ENCODE measurements at places on chromosomes 13 and 19.

DNA sequence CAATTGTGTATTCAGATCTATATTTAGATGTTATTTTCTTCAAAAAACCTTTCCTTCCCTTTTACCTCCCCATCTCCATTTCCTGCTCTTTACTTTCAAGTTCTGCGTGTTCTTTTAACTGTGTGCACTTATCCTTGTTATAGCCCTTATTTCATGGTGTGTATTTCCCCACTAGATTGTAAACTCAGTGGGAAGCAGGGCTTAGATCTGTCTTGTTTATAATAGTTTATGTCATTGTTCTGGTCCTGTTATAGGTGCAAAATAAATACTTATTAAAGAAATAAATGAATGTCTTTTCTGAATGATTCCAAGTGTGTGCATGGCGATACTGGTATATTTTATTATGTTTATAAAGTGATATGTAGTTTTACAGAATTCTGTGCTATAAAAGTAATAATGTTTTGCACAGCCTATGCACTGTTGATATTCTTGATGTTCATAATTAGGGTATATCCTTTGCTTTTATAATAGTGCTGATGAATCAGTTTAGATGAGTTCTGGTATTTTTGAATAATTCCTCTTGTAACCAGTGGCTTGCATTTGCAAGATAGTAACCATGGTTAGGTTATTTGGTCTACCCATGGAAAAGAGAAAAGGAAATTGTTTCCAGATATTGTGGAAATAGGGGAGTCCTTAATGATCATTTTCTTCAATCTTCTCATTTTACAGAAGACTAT is 12.1 kb downstream of the NDFIP2 start:
- DNase-seq: no peak

DNA sequence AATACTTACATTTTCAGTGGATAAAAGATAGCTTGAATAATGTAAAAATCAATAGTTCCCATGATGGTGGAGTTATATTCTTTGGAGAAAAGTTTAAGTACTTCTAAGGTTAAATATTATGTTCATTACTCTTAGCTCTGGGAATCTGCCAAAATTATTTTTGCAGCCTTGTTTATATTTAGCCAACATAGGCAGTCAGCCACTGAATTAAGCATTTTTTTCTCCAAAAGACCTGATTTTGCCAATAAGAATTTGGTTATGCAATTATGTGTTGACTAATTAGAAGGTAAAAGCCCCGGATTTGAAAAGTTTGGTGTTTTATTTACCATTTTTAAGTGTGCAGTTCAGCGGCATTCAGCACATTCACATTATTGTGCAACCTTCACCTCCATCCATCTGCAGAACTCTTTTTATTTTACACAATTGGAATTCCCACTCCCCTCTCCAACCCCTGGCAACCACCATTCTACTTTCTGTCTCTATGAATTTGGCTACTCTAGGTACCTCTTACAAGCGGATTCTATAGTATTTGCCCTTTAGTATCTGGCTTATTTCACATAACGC is 90.1 kb upstream of the C1QTNF9B start:
- no peak for DNase-seq

DNA sequence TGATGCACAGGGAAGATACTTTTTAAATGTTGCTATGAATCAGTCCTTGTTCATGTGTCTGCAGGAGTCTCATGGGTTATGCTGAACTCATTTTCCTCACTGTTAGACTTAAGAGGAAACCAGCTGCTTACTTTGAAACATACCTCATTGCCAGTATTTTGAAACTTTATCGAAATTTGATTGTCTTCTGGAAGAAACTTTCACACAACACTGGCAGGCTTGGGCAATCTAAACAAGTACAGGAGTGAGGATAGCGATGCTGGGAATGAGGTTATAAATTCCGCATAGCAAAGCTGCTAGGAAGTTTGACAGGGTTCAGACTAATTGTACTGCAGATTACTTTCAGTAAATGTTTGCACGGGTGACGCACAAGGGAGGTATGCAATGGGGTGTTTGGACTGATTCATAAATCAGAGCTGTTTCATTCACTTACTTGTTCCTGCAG is 245.7 kb downstream of the DNAJC15 start:
- DNase-seq: no peak

DNA sequence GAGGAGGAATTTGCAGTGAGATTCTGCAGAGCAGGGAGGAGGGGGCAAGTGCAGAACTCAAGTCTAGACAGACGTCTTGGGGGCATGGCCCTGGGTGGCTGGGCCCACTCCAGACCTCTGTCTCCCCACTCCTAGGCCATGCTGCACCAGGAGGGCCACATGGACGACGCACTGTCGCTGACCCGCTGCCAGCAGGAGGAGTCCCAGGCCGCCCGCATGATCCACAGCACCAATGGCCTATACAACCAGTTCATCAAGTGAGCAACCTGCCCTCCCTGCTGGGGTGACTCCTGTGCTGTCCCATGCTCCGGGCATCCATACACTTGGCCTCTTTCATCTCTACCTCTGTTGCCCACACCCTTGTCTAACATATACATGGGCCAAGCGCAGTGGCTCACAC is 18.1 kb downstream of the RYR1 start:
- no peak for DNase-seq

DNA sequence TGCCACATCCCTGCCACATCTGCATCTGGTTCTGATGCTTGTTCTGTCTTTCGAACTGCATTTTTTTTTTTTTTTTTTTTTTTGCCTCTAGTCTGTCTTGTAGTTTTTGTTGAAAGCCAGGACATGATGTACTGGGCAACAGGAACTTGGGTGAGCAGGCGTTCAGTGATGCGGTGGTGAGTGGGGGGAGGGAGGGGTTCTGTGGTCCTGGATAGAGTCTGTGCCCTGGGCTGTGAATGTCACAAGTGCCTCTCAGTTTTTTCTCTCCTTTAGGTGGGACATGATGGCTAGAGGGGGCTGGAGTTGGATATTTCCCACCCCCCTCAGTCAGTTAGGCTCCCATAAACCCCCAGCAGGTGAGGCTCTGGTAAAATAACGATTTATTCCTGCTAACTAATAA is 3.5 kb downstream of the CEACAM4 start:
- DNase-seq: no peak

DNA sequence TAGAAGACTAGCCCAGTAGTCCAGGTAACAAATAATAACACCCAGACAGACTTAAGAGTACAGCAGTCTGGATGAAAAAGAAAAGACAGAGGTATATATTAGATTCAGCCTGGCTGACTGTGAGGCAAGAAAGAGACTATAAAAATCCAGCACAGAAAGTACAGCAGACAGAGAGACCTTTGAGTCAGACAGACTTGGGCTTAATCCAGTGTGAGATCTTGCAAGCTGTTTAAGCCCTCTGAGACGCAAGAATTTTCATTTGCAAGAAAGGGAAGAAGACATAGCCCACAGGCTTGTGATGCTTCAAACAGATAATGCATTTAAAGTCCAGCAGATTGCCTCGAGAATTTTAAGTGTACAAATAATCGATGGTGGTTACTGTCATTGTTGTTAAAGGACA is 471.4 kb downstream of the LIG4 start:
- DNase-seq: no peak

DNA sequence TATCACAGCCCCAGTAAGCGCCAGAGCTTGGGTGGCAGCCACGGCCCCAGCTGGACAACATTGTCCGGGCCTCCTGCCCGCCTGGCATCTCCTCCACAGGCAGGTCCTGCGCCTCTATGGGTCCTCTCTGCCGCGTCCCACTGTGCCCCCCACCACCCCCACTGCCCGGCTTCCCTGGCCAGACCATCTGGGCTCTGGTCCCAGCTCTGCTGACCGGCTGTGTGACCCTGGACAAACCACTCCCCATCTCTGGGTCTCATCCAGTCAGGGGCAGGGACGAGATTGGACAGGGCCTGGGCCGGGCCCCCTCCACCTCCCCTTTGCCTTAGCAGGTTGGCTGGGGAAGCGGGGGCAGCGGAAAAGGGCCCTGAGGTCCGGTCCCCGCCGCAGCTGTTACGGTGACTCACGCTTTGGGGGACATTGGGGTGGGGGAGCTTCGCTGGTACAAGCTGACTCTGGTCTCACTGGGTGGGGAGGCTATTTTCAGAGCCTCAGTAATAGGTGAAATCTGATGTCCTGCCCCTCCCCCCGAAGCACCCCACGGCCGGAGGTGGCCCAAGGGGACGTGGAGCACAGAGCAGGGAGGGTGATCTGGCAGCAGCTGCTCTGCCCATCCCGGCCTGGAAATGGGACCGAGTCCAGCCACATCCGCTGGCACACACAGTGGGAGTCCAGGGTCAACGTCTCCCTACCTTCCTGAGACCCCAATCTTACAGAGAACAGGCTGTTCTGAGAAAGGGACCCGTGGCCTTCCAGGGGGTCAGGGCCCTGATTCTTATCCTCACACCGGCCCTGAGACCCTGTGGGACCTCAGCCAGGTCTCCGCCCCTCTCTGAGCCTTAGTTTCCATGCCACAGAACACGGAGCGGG is 9.1 kb downstream of the NFIC start:
- DNase-seq: no peak

GRCh38 chr13:83311886-83312577 is 570.2 kb downstream of the SLITRK1 start:
- DNase-seq: no peak

DNA sequence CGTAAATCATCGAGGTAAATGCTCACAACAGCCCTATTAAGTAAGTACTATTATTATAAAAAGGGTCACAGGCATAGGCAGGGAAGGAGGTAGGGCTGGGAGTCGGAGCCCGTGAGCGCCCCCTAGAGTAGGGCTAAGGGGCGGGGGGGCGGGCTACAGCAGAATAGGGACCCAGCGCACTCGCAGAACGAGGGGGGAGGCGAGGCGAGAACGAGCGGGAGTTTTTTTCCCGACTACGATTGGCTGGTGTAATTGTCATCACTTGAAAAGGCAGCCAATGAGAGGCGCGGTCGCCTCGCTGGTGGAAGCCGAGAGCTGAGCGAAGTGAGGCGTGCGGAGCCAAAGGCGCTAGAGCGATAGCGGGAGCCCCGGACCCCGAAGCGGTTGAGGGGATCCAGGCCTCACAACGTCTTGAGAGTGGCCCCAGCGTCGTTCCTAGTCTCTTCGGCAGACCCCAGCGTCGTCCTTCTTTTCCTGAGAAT is 24.2 kb downstream of the KEAP1 start:
- peak; percentile 90 for DNase-seq

GRCh38 chr19:8607386-8607785 is 3.1 kb downstream of the ADAMTS10 start:
- no peak for DNase-seq

GRCh38 chr13:71768881-71769280 is 98.1 kb downstream of the DACH1 start:
- DNase-seq: no peak

- no peak for DNase-seq
Observed at GRCh38 chr13:98530217-98530616, 46.7 kb downstream of the STK24 start.

DNA sequence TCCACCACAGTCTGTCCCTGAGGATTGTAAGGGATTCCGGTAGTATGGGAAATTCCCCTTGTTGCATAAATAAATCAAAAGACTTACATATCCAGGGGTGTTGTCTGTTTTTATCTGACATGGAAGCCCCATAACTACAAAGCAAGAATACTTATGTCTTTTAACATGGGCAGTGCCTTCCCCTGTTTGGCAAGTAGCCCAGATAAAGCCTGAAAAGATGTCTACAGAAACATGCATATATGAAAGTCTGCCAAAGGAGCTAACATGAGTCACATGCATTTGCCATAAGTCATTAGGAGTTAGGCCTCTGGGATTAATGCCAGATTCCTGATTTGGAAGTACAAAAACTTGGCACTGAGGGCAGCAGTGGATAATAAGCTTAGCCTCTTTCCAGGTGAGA is 62.1 kb downstream of the ZNF737 start:
- DNase-seq: peak; percentile 2

GRCh38 chr13:87669379-87669978 is 1.7 kb upstream of the SLITRK5 start:
- DNase-seq: peak; percentile 24

GRCh38 chr13:57877601-57878000 is 246.1 kb downstream of the PCDH17 start:
- DNase-seq: no peak

- DNase-seq: no peak
Observed at GRCh38 chr13:99859178-99860177, 112.1 kb downstream of the ZIC5 start.

GRCh38 chr19:56504581-56504980 is 3.1 kb upstream of the ZNF471 start:
- DNase-seq: no peak

- DNase-seq: peak; percentile 3
Observed at GRCh38 chr19:47013041-47013517, 6.6 kb upstream of the NPAS1 start.

GRCh38 chr13:77031656-77032243 is 4.8 kb upstream of the FBXL3 start:
- no peak for DNase-seq

GRCh38 chr19:46456930-46457329 is 14.4 kb downstream of the PNMA8A start:
- DNase-seq: no peak

DNA sequence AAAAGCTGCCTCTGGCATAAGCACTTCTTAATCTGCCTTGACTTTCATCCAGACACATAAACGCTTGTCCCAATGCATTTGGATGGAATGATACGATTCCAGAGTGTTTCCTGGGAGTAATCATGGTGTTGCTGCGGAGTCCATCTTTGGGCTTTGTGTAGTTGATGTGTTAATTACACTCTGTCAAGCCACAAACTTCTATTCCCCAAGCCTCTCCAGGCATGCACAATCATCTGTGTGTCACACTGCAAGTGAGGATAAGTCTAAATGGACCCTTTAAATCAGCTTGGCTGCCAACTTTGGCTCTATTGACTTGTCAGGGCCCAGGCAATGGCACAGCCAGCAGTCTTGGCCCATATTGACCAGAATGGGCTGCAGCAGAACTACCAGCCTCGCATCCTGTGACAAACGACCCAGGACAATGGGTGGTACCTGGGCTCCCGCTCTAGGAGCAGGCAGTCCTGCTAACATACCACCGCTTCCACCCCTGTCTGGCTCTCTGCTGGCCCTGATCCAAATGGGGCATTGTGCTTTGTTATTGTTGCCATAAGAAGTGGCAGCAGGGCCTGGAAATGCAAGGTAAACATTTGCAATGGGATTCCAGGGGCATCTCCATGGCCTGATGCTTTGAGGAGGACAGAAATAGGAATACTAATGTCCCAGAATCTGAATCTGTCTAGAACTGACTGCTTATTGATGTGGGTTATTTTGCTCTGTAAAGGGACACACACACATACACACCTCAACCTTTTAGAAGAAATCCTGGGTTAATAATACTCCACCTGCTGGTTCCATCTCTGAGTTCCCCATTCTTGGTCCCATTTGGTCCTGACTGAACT is 127.2 kb downstream of the DNAJC15 start:
- DNase-seq: no peak

- no peak for DNase-seq
Observed at GRCh38 chr19:3458229-3459088, 21.9 kb downstream of the SMIM24 start.
